ENCODE measurements at places on chromosomes 11 and 22. TPM values are rescaled to one million over a fixed set of nuclear protein-coding genes. Genes with fewer than 3 reads are reported as not detected.

DNA sequence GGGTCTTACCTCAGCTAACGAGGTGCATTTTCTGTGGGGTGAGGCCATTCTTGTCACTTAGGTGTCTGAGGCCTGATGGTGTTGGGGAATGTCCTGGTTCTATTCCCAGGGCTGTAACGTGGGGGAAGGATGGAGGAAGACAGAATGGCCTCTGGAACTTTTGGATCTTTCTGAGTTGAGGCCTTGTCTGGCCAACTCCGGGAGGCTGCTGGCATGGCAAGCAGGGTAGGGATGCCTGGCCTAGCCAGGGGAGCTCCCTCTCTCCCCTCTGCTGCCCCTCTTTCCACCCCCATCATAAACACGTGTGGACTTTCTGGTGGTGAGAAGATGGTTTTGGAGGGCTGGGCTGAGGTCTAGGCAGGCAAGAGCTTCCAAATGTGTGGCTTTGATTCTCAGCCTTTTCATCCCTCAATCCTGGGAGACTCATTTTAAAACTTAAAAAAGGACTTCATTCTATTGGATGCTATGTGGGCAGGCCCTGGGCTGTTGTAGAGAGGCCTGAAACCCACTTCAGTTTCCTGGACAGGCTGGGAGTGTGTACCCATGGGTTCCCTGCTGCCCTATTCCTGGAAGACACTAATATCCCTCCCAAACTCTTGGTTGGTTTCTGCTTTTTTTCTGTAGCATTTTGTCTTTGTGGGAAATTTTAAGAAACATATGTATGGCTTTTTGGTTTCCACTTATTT lies 30.9 kb downstream of the ZBTB16 start:
- H3K36me3 ChIP-seq, result no peaks in the 10 kb centered on the region
- peaks cover 71% of the 10 kb centered on the region for H3K4me1 ChIP-seq

DNA sequence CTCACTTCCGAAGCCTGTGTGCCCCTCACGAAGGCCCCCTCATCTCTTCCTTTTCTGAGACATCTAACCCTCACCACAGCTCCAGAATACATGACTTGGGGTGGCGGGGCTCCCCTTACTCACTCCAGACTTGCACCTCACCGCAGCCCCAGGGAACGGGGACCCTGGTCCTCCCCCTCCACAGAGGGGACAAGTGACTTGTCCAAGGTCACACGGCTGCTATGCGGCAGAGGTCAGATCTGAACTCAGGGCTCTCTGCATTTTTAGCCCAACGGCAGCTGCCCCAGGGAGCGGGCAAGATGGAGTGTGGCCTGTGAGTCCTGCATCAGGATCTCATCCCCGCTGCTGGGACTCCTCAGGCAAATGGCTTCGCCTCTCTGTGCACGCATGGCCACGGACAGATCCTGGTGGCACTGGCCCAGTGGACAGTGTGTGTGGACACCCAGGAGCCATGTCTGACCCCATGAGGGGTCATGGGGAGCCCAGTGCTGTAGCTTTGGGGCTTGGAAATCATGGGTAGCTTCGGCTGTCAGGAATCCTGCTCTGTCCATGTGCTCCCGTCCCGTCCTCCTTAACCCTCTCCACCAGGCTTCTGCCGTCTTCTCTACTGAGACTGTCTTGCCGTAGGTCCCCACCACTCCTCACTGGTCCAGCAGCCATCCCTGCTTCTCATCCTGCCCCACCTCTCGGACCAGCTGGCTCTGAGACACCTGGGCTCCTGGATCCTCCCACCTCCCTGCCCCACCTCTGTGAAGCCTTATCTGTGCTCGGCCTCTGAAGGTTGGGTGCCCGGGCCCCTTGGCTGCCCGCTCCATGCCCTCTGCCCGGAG lies 48.0 kb upstream of the CARS1 start:
- H3K27ac ChIP-seq, result no peak overlapping the region
- DNase-seq, result no peak
- H3K4me1 ChIP-seq, result no peaks in the 10 kb centered on the region
- no peak overlapping the region for H3K4me3 ChIP-seq

GRCh38 chr11:8108421-8108820 lies 27.4 kb downstream of the TUB start:
- no peaks in the 10 kb centered on the region for H3K4me1 ChIP-seq
- no peaks in the 10 kb centered on the region for H3K27me3 ChIP-seq
- H3K36me3 ChIP-seq, result no peaks in the 10 kb centered on the region
- H3K4me3 ChIP-seq, result no peak overlapping the region
- no peak for DNase-seq

Gene TCF20
- total RNA-seq, result 67.4 TPM

DNA sequence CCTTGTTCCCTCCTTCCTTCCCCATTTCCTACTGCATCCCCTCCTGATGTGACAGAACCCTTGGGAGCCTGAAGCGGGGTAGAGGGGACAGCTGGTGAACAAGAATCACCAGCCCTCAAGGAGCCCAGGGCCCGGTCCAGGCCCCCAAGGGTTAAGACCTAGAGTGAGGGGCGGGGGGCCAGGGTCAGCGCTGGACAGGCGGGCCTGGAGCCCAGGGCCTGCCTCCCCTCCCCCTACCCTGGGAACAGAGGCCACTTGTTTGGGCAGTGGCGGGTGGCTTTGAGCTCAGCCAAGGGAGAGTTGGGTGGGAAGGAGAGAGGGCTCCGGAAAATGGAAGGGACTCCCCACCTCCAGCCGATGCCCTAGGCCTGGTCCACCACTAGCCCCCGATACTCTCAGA lies 2.1 kb downstream of the ARAP1 start:
- H3K4me3 ChIP-seq, result no peak overlapping the region
- no peak for DNase-seq
- H3K27ac ChIP-seq, result no peak overlapping the region

DNA sequence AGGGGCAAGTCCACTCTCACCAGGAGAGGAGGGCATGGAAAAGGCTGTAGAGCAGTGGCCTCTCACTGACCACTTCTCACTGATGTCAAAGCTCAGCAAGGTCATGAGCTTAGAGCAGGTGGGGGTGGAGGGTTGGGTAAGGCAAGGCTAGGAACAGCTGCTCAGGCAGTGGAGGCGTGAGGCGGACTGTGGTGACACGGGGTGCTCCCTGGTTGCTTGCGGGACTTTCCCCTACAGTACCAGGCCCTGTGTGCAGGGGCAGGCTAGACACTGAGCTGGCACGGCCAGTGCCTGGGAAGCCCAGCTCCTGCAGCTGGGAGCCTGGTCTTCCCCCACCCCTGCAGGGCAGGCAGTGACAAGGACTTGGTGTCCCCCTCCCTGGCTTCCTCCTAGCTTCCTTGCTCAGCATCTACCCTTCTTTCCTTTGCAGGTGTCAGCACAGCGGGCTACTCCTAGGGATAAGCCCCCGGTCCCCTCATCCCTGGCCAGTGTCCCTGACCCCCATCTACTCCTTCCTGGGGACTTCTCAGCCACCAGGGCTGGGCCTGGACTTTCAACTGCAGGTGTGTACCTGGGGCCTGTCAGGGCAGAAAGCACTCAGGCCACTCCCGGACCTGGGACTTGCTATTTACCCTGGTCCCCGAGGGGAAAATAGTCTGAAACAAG lies 45.6 kb downstream of the PISD start:
- H3K36me3 ChIP-seq, result no peaks in the 10 kb centered on the region
- H3K27ac ChIP-seq, result no peak overlapping the region
- DNase-seq, result no peak

- no peaks in the 10 kb centered on the region for H3K36me3 ChIP-seq
- no peak overlapping the region for H3K27ac ChIP-seq
- H3K4me1 ChIP-seq, result no peaks in the 10 kb centered on the region
- DNase-seq, result no peak
Observed at GRCh38 chr22:33104147-33104854, 46.1 kb upstream of the SYN3 start.

DNA sequence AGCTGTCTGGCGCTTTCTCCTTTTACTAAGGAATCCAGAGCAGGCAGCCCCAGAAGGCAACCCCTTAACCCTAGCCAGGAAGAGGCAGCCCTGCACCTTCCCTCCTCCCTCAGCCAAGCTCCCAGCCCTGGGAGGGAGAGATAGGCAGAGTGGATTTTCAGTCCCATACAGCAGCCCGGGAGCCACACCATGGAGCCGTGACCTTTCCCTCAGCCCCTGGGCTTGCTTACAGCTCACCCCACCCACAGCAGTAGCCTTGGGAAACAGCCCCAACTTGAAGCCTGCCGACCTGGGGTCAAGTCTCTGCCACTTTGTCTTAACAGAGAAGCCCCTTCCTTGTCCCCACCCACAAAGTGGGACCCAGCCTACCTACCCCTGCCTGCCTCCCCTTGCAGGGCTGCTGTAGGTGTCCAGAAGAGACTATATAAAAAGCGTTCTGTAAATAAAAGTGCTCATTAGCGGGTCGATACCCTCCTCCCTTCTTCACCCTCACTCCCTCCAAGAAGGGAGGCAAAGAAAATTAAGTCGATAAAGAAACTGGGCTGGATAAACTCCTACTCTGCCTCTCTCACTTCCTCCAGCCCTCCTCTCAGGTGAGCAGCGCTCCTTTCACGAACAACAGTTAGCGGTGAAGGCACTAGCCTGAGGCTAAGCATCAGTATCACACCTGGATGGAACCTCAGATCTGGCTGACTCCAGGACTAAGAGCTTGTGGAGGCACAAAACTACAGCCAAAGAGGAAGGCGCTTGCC lies 4.2 kb downstream of the TST start:
- H3K27me3 ChIP-seq, result no peaks in the 10 kb centered on the region
- no peaks in the 10 kb centered on the region for H3K36me3 ChIP-seq
- H3K27ac ChIP-seq, result no peak overlapping the region

Gene GGTLC3
- not detected for total RNA-seq

DNA sequence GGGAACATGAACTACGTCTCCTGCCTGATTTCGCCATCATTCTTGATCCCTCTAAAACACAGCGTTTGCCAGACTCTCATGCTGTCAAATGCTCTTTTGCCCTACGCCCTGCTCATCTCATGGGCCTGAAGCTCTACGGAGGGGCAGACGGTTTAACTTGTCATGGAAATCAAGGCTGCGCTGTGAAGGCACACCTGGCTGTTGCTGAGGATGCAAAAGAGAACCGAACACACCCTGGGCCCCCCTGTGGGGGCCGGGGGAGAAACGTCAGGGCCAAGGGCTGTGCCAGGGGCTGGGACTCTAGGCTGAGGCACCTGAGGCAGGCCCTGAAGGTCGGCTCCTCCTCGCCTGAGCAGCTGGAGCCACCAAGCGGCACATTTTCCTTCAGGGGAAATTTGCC lies 957.2 kb downstream of the BRD1 start:
- peaks cover 10% of the 10 kb centered on the region for H3K4me1 ChIP-seq
- H3K27ac ChIP-seq, result no peak overlapping the region
- no peak for DNase-seq
- no peaks in the 10 kb centered on the region for H3K36me3 ChIP-seq
- no peak overlapping the region for H3K4me3 ChIP-seq
- no peaks in the 10 kb centered on the region for H3K27me3 ChIP-seq

DNA sequence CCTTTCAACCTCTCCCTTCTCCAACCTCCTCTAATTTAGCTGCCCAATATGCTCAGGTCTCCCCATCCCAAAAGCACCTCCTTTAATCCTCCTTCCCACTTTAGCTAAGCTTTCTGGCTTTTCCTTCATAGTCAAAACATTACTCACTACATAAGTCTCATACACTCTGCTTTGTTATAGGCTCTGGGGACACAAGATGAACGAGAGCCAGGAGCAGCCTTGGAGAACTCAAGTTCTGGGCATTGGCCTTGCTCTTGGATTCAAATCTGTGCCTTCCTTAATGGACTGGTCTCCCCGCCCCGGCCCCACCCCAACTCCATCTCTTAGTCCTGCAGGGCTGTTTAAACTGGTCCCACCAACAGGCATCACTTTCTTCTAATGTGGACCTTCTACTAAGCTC lies 11.4 kb upstream of the HPX start:
- no peak overlapping the region for H3K4me3 ChIP-seq
- DNase-seq, result no peak
- no peaks in the 10 kb centered on the region for H3K36me3 ChIP-seq
- no peaks in the 10 kb centered on the region for H3K27me3 ChIP-seq
- no peak overlapping the region for H3K27ac ChIP-seq

Gene OR5D16
- total RNA-seq, result not detected

DNA sequence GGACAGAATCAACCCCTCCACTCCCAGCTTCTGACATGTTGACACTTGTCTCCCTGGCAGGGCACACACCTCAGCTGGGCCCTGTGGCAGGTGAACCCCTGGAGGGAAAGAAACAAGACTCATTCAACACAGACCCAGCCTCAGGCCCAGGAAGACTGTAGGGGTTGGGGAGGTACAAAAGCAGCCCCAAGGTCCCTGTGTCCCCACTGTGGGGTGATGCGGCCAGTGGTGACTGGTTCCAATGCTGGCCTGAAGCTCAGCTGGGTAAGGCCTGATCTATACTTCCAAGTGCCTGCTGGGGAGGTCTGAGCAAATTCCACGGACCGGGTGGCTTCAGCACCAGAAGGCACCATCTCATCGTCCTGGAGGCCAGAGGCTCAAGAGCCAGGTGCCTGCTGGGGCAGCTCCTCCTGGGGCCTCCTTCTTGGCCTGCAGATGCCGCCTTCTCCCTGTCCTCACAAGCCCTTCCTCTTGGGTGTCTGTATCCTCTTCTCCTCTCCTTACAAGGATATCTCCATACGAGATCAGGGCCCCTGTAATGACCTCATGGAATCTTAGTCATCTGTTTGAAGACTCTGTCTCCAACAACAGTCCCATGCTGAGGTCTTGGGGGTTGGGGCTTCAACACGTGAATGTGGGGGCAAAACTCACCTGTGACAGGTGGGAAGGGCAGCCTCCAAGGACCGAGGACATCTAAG lies 1492.1 kb downstream of the BRD1 start:
- H3K4me1 ChIP-seq, result no peaks in the 10 kb centered on the region
- no peak overlapping the region for H3K27ac ChIP-seq
- H3K36me3 ChIP-seq, result no peaks in the 10 kb centered on the region
- no peak for DNase-seq

DNA sequence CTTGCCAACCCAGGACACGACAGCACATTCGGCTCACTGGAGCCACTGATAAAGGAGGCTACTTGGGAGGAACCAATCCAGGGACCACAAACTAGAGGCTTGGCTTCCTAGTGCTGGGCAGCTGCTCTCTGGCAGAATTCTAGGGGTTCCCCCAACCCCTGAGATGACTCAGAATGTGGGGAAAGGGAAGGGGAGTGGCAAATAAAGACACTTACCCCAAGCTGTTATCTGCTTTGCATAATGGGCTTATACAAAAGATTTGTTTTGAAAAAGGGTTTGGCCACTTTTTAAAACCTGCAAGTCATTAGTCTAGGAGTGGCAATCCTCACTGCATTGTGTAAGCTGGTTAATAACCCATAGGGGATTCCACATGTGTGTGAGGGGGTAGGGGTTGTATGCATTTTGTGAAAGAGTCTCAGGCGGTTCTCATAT lies 64.1 kb upstream of the LMO1 start:
- H3K4me3 ChIP-seq, result no peak overlapping the region
- no peaks in the 10 kb centered on the region for H3K27me3 ChIP-seq
- no peak overlapping the region for H3K27ac ChIP-seq
- peaks cover 54% of the 10 kb centered on the region for H3K4me1 ChIP-seq
- DNase-seq, result no peak

Gene OR2D2
- not detected for total RNA-seq

All from neural progenitor cell (in vitro differentiated cells).